Neuronal stem cell (in vitro differentiated cells): ENCODE measurements at places on chromosomes 13 and 19.

- DNase-seq: no peak
- no peaks in the 10 kb centered on the region for H3K36me3 ChIP-seq
- H3K27ac ChIP-seq: no peak overlapping the region
- no peaks in the 10 kb centered on the region for H3K4me1 ChIP-seq
- H3K4me3 ChIP-seq: no peak overlapping the region
Measured at GRCh38 chr13:22173610-22174009, 502.7 kb downstream of the FGF9 start.

DNA sequence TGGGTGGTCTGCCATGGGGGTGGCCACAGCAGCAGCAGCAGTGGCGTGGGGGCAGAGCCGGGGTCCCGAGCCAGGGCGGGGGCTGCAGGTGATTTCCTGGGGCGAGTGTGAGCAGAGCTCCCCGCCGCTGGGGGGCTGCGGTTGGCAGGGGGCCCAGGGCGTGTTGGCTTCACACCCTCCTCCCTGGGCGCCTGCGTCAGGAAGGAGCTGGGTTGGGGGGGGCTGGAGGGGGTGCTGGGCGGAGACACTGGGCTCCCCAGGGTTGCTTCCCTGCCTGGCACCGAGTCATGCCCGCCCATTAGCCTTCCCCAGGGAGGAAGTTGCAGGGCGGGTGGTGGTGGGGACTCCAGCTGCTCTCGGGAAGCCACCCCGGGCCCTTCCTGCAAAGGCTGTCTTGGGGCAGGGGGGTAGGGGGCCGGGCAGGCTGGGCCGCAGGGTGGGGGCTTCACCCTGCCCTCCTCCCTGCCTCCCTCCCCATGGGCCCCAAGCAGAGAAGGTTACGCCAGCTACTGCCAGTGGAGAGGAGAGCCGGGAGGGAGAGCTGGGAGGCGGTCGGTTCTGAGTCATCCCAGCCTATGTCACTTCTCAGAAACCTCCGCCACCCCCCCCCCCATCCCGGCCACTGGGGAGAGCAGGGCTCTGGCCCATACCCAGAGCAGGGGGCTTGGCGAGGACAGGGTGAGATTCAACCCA lies 4.6 kb downstream of the MIDN start:
- H3K4me3 ChIP-seq: peak overlapping the region; percentile 98
- DNase-seq: no peak
- H3K36me3 ChIP-seq: peaks cover 67% of the 10 kb centered on the region
- no peaks in the 10 kb centered on the region for H3K27me3 ChIP-seq
- H3K27ac ChIP-seq: peak overlapping the region; percentile 49
- H3K4me1 ChIP-seq: peaks cover 27% of the 10 kb centered on the region

DNA sequence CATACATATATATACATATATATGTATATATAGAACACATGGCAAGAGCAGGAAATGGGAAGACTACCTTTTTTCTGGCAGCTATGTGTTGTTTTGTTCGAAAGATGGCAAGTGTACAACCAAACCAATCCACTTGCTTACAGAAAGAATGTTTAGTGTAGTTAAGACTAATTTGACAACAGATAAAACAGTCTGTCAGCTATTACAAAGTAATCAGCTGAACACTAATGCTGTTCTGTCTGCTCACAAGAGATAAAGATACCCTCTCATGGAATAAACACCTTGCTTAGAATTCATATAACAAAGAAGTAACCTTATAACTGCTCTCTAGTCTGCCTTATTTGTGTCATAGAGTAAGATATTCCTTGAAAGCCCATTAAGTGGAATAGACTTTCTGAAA lies 858 bp upstream of the KCNRG start:
- H3K27ac ChIP-seq: no peak overlapping the region
- no peaks in the 10 kb centered on the region for H3K27me3 ChIP-seq
- H3K36me3 ChIP-seq: peaks cover 85% of the 10 kb centered on the region

DNA sequence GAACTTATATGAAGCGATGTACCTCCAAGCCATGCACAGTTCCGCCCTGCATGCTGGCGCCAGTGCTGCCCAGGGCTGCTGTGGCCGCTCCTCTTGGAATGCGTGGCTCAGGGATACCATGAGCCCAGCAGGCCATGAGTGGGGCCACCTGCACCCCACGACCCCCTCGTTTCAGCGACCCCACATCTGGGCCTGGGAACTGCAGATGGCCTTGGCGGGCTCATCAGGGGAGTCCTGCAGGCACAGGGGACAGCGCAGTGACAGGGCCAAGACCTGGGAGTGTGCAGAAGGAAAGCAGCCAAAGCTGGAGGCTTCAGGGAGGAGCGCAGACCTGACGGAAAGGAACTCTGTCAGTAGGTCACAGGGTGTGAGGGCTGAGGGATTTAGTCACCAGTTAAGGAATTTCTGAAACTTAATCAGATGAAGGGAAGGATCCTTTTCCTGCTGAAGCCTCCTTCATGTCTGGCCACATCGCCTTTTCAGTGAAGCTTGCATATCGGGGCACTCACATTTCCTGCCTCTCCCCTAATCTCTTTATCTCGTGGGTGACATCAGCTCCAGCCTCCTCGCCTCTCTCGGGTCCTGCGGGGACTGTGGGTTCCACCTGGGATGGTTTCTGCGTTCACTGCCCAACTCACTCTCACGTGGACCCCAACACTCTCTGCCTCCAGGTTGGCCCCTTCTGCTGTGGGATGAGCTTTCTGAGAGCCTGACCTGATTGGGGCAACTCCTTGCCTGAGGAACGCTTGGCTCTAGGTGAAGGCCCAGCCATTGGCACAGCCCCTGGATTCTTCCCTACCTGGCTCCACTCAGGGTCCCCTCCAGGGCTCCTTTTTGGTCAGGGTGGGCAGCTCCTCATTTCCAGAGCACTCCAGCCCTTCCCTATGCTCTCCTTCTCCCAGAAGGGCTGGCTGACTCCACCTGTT lies 123.5 kb downstream of the CRYL1 start:
- no peak overlapping the region for H3K27ac ChIP-seq
- DNase-seq: no peak
- no peaks in the 10 kb centered on the region for H3K36me3 ChIP-seq
- no peaks in the 10 kb centered on the region for H3K27me3 ChIP-seq
- H3K4me1 ChIP-seq: no peaks in the 10 kb centered on the region

GRCh38 chr19:22332924-22333323 lies 46.7 kb downstream of the ZNF729 start:
- no peak for DNase-seq
- H3K4me3 ChIP-seq: no peak overlapping the region
- no peaks in the 10 kb centered on the region for H3K4me1 ChIP-seq
- no peaks in the 10 kb centered on the region for H3K27me3 ChIP-seq

DNA sequence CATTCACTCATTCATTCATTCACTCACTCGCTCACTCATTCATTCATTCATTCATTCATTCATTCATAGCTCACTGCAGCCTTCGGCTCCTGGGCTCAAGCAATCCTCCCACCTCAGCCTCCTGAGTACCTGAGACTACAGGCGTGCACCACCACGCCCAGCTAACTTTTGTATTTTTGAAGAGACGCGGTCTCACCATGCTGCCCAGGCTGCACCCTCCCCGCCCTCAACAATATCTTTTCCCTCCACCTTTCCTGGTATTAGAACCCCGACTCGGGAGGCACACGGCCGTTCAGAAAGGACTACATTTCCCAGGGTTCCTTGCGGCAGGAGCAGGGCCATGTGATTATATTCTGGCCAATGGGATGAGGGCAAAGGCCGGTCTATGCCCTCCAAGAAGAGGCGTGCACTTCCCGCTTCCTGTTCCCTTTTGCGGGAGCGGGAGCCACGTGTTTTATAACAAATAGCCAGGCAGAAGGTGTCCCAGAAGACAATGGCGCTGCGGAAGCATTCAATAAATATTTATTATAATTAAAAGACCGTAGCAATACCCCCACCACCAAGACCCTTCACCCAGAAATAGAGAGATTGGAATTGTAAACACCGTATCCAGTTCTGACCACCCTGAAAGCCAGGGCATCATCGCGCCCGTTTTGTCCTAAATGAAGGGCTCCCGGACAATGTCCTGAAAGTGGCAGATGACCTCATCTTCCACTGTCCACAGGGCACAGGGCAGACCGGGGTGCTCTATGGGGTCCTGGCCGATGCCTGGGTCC lies 15.9 kb downstream of the TICAM1 start:
- no peaks in the 10 kb centered on the region for H3K4me1 ChIP-seq
- no peak overlapping the region for H3K27ac ChIP-seq
- H3K36me3 ChIP-seq: no peaks in the 10 kb centered on the region

- H3K27me3 ChIP-seq: no peaks in the 10 kb centered on the region
- no peaks in the 10 kb centered on the region for H3K36me3 ChIP-seq
- peaks cover 7% of the 10 kb centered on the region for H3K4me1 ChIP-seq
- no peak overlapping the region for H3K27ac ChIP-seq
Measured at GRCh38 chr13:21735701-21736401, 65.0 kb downstream of the FGF9 start.

DNA sequence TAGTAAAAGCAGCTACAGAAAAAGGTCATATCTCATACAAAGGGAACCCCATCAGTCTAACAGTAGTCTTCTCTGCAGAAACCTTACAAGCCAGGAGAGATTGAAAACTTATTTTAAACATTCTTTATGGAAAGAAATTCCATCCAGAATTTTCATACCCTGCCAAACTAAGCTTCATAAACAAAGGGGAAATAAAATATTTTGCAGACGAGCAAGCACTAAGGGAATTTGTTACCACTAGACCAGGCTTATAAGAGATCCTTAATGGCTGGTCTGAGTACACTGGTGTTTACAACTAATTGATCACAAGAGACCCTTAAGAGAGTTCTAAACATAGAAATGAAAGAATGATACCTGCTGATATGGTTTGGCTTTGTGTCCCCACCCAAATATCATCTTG lies 128.6 kb upstream of the TNFSF11 start:
- H3K36me3 ChIP-seq: no peaks in the 10 kb centered on the region
- no peak overlapping the region for H3K4me3 ChIP-seq
- no peaks in the 10 kb centered on the region for H3K4me1 ChIP-seq
- H3K27me3 ChIP-seq: no peaks in the 10 kb centered on the region
- H3K27ac ChIP-seq: no peak overlapping the region
- no peak for DNase-seq

DNA sequence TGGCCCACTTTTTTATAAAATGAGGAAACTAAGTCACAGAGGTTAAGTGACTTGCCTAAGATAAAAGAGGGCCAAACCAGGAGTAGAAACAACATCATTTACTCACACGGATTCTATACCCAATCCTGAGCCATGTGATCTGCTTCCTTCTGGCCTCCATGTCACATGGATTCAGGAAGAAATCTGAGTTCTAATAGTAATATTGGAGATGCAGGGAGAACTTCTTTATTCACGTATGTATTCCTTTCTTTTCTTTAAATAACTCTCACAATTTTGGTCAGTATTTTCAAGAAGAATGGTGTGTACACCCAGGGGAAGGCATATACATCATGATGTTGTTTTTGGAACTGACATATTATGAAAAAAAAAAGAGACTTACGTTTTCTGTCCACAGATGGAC lies 1.8 kb downstream of the POSTN start:
- DNase-seq: no peak
- H3K4me3 ChIP-seq: no peak overlapping the region
- H3K4me1 ChIP-seq: no peaks in the 10 kb centered on the region
- H3K27me3 ChIP-seq: no peaks in the 10 kb centered on the region

- H3K27ac ChIP-seq: no peak overlapping the region
- H3K36me3 ChIP-seq: no peaks in the 10 kb centered on the region
- H3K4me3 ChIP-seq: no peak overlapping the region
Measured at GRCh38 chr19:3149526-3150505, 14.0 kb downstream of the GNA15 start.

GRCh38 chr19:2982983-2983350 lies 5.6 kb downstream of the TLE6 start:
- no peak for DNase-seq
- no peak overlapping the region for H3K4me3 ChIP-seq
- H3K27me3 ChIP-seq: no peaks in the 10 kb centered on the region
- H3K27ac ChIP-seq: no peak overlapping the region
- no peaks in the 10 kb centered on the region for H3K36me3 ChIP-seq
- H3K4me1 ChIP-seq: peaks cover 37% of the 10 kb centered on the region

GRCh38 chr19:29292153-29292552 lies 79.2 kb upstream of the UQCRFS1 start:
- H3K36me3 ChIP-seq: no peaks in the 10 kb centered on the region
- H3K27ac ChIP-seq: no peak overlapping the region
- no peak for DNase-seq
- H3K27me3 ChIP-seq: no peaks in the 10 kb centered on the region

DNA sequence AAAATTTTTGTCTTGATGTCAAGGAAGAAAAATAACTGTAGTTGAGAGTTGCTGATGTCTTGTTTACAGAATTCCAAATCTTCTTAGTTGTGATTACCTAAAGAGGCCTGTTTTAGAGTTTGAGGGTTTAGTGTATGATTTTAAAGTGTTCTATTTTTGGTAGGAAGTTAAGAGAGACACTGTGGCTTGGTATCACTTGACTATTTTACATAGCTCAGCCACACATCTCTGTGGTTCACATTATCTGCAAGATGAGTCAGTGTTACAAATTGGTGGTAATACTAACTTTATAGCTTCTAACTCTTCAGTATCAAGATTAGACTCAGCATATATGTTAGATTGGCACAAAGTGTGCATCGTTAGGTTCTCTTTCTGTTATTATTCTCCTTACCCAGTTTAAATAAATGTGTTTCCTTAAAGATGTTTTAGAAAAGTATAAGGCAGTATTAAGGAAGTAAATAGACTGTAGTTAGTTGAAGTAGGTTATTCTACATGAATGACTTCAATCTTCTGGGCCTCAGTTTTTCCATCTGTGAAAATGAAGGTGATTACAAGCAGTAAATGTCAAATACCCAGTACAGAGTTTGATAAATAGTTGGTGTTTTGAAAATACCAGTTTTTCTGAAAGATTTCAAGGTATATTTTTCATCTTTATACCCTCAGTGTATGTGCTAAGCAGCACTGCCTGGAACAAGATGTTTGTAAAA lies 33.4 kb downstream of the COG6 start:
- peaks cover 12% of the 10 kb centered on the region for H3K36me3 ChIP-seq
- H3K4me3 ChIP-seq: no peak overlapping the region
- no peak for DNase-seq
- no peak overlapping the region for H3K27ac ChIP-seq

- no peak overlapping the region for H3K4me3 ChIP-seq
- no peaks in the 10 kb centered on the region for H3K36me3 ChIP-seq
- DNase-seq: no peak
- H3K4me1 ChIP-seq: no peaks in the 10 kb centered on the region
- H3K27ac ChIP-seq: no peak overlapping the region
Measured at GRCh38 chr19:40303765-40304164, 18.6 kb upstream of the AKT2 start.

DNA sequence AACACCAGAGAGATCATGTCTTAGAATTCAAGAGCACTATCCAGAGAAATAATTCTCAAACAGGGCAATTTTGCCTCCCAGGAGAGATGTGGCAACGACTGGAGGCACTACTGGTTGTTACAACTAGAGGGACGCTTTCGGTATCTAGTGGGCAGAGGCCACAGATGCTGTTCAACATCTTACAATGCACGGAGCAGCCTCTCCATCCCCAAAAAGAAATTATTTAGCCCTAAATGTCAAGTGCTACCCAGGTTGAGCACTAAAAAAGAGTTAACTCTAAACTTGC lies 78.6 kb downstream of the ABCC4 start:
- H3K27ac ChIP-seq: no peak overlapping the region
- H3K36me3 ChIP-seq: peaks cover 3% of the 10 kb centered on the region
- no peaks in the 10 kb centered on the region for H3K4me1 ChIP-seq
- no peak for DNase-seq

- peak overlapping the region; percentile 73 for H3K27ac ChIP-seq
- peaks cover 1% of the 10 kb centered on the region for H3K4me1 ChIP-seq
- peak; percentile 47 for DNase-seq
- H3K4me3 ChIP-seq: no peak overlapping the region
- peaks cover 7% of the 10 kb centered on the region for H3K36me3 ChIP-seq
- H3K27me3 ChIP-seq: no peaks in the 10 kb centered on the region
Measured at GRCh38 chr19:52735734-52736133, 890 bp upstream of the ZNF611 start.

- no peak overlapping the region for H3K4me3 ChIP-seq
- no peaks in the 10 kb centered on the region for H3K4me1 ChIP-seq
- peaks cover 6% of the 10 kb centered on the region for H3K36me3 ChIP-seq
- DNase-seq: no peak
- H3K27ac ChIP-seq: no peak overlapping the region
- no peaks in the 10 kb centered on the region for H3K27me3 ChIP-seq
Measured at GRCh38 chr19:11989112-11989456, 24.2 kb downstream of the ZNF763 start.
